Foreskin keratinocyte (primary cell): ENCODE measurements at places on chromosomes 13 and 19.
A peak's percentile ranks its signal among the peaks of the same experiment; 100 is the strongest.

GRCh38 chr19:6269101-6269886, 10.5 kb downstream of the MLLT1 start:
- no peak for DNase-seq

- DNase-seq = peak; percentile 88
These were observed at the start of gene ZNF548 for GRCh38 chr19:57389730-57390598. Gene ZNF548, plus strand, starts transcription at chr19:57389854. Its CDS starts 246 bp downstream, at chr19:57390100.

- peak; percentile 65 for DNase-seq
These were observed 197.8 kb downstream of the NALCN start for GRCh38 chr13:101218484-101218883.

DNA sequence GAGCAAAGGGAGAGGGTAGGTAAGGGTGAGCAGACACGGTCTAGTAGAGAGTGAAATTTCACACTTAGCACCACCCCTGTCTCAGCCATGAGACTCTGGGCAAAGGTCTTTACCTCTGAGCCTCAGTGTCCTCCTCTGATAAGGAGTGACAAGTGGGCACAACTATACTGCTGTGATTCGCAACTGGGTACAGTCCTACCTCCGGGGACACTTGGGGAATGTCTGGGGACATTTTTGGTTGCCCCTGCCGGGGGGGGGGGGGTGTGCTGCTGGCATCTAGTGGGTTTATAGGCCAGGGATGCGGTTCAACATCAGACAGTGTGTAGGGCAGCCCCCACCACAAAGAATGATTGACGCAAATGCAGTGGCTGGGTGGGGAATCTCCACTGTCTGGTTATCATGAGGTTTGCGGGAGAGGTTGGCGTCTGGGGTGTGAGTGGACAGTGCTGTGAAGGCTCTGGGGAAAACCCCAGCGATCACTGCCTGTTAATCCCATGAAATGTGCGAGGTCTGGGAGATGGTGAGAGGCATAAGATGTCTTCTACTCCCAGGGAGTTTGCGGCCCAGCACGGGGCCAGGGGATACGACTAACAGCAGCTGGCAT, 4.3 kb downstream of the NACC1 start:
- DNase-seq = no peak

DNA sequence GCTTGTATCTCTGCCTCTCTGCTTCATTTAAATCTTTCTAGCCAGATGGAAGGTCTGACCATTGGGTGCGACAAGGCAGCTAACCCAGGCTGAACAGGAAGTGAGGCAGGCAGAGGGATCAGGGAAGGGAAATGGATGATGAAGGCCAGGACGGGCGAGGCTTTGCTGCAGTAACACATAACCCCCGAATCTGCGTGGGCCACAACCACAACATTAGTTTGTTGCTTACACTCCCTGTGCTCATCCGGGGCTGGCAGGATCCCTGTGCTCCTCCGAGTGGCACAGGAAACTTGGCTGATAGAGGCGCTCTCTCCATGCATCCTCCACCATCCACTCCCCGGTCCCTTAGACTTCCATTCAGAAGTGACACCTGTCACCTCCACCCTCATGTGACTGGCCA, 1.1 kb upstream of the FLT3LG start:
- DNase-seq = no peak

GRCh38 chr13:111629457-111629856, 309.0 kb downstream of the TEX29 start:
- DNase-seq = no peak

DNA sequence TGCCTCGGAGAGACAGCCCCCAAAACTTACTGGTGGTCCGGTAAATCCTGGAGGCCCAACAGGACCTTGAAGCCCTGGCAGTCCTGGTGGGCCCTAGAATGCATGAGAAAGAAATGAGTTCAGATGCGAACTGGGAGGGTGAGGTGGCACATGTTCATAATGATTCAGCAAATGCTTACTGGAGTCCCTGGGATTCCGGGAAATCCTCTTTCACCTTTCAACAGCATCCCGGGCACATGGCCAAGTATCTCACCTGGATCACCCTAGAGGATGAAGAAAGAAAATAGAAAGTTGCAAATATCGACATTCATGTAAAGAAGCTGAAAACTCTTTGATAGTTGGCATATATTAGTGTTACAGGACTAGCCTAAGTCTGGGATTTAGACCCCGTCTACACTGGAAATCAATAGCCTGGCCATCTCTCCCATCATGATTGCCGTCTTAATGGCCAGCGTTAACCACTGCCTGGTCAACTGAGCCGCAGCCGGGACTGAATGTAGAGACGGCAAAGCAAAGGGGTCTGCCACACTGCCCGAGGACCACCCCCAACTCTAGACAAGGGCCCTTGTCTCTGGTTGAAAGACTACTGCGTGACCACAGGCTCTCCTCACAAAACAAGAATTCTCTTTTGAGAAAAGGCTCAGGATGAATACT, 96.9 kb downstream of the COL4A1 start:
- DNase-seq = peak; percentile 54

DNA sequence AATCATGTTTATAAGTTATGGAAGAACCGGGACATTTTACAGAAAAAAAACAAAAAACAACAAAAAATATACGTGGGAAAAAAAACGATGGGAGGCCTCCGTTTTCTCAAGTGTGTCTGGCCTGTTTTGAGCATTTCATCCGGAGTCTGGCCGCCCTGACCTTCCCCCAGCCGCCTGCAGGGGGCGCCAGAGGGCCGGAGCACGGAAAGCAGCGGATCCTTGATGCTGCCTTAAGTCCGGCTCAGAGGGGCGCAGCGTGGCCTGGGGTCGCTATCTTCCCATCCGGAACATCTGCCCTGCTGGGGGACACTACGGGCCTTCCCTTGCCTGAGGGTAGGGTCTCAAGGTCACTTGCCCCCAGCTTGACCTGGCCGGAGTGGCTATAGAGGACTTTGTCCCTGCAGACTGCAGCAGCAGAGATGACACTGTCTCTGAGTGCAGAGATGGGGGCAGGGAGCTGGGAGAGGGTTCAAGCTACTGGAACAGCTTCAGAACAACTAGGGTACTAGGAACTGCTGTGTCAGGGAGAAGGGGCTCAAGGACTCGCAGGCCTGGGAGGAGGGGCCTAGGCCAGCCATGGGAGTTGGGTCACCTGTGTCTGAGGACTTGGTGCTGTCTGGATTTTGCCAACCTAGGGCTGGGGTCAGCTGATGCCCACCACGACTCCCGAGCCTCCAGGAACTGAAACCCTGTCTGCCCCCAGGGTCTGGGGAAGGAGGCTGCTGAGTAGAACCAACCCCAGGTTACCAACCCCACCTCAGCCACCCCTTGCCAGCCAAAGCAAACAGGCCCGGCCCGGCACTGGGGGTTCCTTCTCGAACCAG, 1.8 kb upstream of the APOE start:
- peak; percentile 37 for DNase-seq

DNA sequence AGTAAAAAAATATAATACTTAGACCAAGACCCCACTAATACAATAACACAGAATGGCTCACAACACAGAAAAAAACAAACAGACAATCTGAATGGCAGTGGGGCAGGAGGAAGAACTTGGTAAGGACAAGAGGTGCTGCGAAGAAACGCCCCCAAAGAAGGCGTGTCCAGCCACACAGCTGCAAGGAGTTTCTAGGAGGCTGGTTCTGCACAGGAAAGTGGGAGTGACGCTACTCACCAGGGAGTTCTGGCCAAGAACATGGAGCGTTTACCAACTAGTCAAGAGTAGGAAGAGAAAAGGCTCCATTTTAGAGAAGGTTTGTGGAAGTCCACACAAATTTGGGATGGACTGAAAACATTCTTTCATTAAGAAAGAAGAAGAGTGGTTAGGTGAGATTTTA, 95.3 kb upstream of the SLC15A1 start:
- no peak for DNase-seq

DNA sequence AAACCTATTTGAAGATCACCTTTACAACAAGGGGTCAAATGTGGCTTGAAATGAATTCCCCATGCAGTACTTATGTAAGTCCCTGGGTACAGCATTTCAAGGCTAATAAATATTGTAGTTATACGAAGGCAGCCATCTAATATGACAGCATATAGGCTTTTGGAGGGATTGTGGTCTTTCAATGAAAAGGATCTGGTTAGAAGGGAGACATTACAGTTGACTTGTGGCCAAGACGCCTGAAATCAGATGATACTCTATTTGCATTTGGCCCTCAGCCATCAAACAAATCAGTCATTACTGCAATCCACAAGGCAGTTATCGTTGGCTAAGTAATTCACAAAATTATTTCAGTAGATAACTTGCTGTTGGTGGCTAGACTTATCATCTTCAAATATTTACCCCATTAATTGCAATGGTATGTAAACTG, 242.7 kb downstream of the DCLK1 start:
- no peak for DNase-seq
